ENCODE measurements at places on chromosomes 2 and 18.

GRCh38 chr2:237600205-237600846 is 9.8 kb upstream of the RAB17 start:
- DNase-seq: peak; percentile 79

DNA sequence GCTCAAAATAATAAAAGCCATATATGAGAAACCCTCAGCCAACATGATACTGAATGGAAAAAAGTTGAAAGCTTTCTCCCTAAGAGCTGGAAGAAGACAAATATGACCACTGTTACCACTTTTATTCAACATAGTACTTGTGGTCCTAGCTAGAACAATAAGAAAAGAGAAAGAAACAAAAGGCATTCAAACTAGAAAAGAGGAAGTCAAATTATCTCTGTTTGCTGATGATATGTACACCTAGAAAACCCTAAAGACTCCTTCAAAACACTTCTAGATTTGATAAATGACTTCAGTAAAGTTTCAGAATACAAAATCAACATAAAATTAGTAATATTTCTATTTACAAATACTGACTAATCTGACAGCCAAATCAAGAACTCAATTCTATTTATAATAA is 328.8 kb upstream of the GCFC2 start:
- DNase-seq: no peak

DNA sequence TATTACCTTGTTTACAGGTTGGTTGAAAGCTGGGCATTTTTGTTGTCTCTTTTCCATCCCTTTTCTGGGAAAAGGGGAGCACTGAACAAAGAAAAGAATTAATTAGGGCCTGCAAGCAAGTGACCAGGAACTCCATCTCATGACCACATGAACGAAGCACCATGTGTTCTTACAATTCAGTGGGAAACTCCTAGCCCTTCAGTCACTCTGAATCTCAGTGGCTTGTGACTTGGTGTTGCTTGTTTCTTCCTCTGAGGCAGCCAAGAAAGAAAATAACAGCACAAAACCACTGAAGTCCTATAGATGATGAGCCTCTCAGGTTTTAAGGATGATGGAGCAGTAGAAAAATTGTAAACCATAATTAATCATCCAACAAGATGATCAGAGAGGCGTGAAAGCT is 129.1 kb upstream of the CAB39 start:
- DNase-seq: no peak

GRCh38 chr2:150165442-150165841 is 322.0 kb downstream of the RND3 start:
- DNase-seq: no peak

DNA sequence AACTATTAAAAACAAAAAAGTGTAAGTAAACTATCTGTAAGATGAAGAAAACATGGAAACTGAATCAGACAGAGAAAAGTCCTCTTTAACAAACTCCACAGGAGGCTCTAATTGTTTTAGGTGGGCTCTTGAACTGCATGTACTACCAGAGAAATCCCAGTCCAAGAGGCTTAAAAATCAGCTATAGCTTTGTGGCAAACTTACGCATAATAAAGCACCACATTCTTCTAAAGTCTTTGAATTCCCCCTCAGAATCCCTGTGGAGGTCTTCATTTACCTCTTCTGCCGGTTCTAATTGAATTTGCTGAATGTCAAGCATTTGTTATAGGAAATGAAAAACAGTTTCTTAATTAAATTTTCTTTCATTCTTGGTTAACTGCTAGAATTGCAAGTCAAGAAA is 40.8 kb downstream of the CHN1 start:
- no peak for DNase-seq

DNA sequence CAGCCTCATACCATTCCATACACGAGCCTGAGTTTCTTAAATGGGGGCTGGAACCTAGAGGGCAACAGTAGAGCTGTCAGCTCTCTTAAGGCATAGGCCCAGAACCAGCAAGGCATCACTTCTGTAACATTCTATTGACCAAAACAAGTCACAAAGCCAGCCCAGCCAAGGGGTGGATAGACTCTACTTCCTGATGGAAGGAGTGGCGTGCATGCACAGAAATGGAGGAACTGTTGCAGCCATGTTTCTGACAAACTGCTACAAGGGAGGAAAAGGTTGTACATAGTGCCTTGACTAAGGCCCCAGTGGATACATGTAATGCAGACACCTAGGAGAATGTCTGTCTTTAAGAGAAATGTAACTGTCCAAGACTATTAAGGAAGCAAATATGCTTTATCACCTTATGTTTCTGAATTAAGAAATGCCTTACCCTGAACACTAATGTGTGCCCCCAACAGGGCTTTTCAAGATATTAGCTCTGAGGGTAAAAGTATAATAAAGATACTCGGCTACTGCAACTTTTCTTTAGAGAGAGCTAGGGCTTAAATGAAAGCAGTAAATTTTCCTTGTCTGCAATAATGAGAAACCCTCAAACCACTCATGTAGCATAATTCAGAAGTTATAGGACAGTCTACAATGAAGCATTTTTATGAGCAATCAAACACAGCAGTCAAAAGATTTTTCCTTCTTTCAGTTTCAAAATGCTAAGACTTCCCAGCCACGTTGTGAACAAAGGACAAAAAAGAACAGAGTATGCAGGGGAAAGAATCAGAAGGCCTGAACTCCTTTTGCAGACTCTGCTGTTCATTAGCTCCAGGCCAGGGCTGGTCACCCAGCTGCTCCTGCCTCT is 35.1 kb upstream of the CDC42EP3 start:
- DNase-seq: no peak

GRCh38 chr2:138829326-138829919 is 49.2 kb upstream of the NXPH2 start:
- peak; percentile 26 for DNase-seq

DNA sequence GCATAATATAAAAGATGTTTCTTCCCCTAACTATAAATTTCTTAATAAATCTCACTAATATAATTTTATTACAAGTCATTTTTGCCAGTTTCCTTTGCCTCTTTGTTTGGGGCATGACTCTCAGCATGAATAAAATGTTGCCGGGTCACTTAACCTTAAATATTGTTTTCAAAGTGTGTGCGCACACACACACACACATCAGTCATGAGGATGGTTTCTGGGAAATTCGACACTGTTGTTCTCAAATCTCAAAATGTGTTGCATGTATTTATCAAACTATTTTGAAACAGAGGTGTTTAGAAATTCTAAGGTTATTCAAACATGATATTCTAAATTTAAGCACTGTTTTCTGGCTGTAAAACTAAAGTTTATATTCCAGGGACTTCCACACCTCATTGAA is 31.5 kb downstream of the FAP start:
- DNase-seq: no peak

DNA sequence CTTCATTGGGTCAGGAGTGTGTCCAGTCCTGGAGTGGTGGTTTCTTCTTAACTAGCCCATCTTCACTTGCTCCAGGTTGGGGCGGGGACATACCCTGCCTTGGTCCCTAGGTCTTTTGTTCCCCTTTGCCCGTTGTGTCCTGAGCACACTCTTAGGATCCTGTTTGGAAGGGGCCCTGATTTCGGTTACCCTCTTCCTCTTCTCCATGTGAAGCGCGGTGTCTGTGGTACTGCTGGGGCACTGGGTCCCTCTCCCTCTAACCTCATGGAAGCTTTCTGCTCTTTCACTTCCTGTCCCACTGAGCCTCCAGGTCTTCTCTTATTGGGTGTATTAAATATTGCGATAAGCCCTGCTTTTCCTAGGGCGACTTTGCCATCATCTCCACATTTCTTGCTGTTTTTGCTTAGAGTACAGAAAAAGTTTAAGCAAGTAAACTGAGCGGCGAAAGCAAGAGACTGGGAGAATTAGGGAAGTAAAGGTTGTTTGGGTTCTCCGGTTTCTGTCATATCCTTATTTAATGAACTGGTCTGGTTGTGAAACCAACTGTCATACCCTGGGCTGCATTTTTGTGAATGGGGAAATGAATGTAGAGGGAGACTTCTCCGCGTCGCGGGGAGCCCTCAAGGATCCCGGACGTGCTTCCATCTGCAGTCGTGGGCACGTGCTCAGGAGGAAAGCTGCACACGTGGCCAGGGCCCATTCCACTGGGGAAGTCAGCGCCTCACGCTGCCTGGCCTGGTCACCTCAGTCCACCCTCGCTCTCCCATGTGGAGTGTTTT is 73.8 kb upstream of the B3GNT7 start:
- DNase-seq: no peak

- no peak for DNase-seq
Observed at GRCh38 chr2:172249334-172249733, 146.6 kb upstream of the DLX2 start.

GRCh38 chr2:157324331-157324843 is 1.2 kb downstream of the ERMN start:
- no peak for DNase-seq

DNA sequence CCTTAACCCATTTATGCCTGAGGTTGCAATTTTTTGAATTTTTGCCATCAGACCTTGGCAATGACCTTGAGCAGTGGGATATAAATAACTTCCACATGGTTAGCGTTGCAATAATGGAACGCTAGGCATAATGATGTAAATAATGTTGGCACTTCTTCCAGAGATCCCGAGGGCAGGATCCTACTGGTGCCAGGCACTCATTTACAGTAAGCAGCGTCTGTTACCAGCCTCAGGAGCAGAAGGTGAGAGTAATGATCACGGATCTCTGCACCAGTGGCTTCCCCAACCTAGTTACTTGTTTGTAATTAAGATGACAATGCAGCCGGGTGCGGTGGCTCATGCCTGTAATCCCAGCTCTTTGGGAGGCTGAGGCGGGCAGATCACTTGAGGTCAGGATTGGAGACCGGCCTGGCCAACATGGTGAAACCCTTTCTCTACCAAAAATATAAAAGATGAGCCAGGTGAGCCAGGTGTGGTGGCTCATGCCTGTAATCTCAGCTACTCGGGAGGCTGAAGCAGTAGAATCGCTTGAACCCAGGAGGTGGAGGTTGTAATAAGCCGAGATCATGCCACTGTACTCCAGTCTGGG is 41.9 kb downstream of the CPO start:
- no peak for DNase-seq

- DNase-seq: peak; percentile 36
Observed at GRCh38 chr2:85601771-85602475, 575 bp downstream of the TMEM150A start.

DNA sequence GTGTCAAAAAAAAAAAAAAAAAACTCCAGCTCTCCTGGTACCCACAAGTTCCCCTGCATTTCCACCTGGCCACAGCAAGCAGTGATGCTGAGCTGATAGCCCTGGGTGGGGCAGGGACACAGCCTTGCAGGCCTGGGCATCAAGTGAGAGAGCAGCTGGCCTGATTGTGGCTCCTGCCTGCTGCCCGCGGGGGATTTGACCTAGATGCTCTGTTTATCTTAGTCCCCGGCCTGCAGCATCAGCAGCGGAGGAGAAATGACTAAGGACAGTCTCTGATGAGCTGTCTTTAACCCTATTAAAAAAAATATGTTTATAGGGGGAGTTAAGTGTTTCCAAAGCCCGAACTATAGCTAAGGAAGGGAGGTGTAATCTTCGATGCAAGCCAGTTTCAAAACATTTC is 102.6 kb downstream of the MTCL1 start:
- DNase-seq: no peak

- DNase-seq: peak; percentile 31
Observed at GRCh38 chr2:160096409-160096808, 34.0 kb upstream of the PLA2R1 start.

GRCh38 chr2:47015206-47015605 is 99.6 kb upstream of the MCFD2 start:
- DNase-seq: no peak

DNA sequence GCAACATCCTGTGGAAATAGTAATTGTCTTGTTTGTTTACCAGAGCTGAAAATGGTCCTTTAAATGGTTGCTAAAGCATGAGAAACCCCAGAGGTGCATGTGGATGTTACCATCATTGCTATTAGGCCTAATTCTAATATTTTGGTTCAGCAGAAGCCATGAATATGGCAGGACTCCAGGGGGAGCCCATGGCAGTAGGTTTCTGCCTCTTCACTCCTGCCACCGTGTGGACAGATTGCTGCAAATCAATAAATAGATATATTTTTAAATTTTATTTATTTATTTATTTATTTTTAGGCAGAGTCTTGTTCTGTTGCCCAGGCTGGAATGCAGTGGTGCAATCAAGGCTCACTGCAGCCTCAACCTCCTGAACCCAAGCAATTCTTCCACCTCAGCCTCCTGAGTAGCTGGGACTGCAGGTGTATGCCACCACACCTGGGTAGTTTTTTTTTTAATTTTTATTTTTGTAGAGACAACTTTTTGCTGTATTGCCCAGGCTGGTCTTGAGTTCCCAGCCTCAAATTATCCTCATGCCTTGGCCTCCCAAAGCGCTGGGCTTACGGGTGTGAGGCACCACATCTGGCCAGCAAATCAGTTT is 54.9 kb upstream of the CAPN13 start:
- DNase-seq: peak; percentile 75

DNA sequence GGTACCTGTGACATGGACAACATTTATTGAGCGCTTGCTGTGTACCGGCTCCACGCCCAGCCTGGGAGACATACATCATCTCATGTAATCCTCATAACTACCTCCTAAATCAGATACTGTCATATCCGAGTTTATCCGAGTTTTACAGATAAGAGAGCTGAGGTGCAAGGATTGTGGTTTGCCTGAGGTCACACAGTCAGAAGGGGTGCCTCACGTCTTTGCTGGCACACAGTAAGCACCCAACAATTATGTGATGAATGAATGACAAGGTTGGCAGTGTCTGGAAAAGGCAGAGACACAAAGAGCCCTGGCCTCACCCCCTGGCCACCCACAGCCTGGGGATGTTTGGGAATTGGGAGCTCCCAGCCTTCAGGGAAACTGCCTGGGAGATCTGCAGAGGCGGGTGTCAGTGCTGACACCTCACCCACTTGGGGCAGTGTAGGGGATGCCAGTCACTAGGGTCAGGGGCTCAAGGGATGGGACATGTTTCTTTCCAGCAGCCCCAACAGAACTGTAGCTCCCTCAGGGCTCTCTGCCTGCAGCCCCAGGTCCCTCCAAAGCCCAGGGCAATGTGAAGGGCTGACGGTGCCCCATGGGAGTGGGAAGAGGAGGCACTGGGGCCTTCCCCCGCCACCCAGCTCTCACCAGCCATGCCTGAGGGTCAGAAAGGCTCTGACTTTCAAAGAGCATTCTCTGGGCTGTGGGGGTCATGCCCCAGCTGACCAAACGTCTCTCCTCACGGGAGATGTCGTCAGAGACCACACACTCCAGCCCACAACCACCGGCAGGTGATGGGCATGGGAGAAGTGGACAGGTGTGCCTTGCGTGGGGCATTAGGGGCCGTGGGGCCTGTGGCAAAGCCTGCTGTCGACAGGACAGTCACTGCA is 157.5 kb downstream of the ZFP36L2 start:
- DNase-seq: no peak

GRCh38 chr2:201322772-201323171 is 34.4 kb downstream of the FLACC1 start:
- DNase-seq: no peak

DNA sequence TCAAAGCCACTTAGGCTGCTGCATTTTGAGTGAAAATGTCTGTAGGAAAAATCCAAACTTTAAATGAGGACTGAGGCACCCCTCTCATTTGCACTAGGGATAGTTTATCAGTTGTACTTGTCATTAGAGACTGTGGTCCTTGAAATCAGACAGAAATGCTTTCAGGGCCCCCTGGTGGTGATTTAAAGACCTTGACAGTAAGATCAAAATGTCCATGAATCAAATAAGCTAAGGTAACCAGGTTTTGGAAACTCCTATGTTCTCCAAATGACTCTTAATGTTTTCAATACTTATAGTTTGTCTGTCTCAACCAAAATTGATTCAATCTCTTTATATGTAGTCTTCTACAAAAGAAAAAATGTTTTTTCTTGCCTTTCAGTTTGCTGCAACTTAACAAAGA is 28.8 kb upstream of the DDX18 start:
- peak; percentile 62 for DNase-seq

- peak; percentile 56 for DNase-seq
Observed at GRCh38 chr2:218691234-218691633, 19.3 kb downstream of the STK36 start.
